ENCODE measurements at places on chromosomes 12 and 14.

GRCh38 chr12:83210933-83211332 lies 524.2 kb downstream of the TMTC2 start:
- no peak for DNase-seq

GRCh38 chr14:79745046-79745445 lies 466.3 kb downstream of the DIO2 start:
- no peak for DNase-seq

DNA sequence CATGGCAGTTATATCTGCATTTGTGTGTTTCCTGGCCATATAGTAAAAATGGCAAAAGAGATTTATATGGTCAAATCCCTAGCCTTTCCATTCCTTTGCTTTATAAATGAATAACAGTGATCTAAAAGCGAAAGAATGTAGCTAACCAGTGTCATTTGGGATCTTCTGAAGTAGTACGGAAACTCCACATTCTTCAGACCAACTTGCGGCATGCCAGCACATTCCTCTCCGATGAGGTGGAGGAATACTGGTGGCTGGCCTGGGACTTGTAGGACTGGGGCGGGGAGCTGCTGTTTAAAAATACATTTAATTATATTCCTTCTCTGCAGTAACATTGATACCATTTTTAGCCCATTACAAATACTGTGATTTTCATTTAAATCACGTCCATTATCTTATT lies 85.3 kb downstream of the SAMD4A start:
- no peak for DNase-seq

DNA sequence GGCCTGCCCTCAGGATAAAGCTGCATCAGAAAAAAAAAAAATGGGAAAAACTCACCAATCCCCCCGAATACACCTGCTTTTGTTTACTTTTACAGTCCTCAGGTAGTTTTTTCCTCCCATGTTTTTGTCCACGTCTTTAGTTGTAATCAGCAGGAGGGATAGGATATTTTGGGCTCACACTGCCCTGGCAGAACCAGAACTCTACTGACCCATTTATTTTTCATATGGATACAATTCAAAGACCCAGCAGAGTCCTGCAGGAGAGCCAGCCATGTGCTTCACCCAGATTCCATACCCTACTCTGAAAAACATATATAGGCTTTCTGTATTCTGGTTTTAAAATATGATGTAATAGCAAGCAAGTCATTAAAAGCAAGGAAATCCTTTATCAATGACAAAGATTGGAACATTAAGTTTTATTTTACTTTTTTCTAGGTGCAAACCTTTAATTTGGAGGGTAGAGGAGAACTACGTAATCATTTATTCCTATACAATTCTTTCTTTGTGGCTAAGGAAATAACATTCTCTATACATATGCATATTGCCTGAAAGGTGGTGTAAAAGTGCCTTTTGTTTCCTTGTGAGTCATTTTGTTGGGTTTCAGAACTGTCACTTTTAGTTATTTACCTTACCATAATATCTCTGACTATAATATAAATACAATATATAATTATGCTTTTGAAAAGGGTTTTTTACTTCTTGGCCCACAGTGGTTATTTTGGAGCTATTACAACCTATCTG lies 19.1 kb downstream of the DACT1 start:
- DNase-seq, result no peak

GRCh38 chr14:103127861-103128598 lies 4.8 kb downstream of the TNFAIP2 start:
- DNase-seq, result no peak

DNA sequence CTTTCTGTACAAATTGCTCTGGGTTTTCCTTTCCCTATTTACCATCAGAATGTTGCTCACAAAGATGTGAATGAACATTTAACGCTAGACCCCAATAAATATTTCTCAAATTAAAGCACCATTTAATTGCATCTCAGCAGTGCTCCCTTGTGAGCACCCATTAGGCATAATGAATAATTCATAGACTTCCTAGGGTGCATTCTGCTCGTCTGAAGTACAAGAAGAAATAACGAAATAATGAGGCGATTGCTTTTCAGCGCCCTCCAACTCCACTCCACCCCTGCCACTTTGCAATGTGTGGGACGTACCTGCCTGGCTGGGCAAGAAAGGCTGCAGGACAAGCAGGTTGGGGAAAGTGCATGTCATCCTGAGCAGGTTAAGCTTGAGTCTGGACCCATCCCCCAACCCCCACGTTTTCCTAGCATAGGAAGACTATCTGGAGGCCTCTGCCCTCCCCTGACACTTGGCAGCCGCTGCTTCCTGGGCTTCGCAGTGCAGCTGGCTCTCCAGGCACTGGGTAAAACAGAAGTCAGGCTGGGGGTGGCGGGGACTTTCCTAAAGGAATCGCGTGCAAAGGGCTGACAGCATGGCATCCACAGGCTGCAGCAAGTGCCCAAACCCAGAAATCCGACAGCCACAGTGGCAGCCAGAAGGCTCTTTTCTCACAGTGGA lies 253.7 kb downstream of the DUSP6 start:
- no peak for DNase-seq

- DNase-seq, result no peak
These were observed 25.9 kb upstream of the OR4E1 start for GRCh38 chr14:21699551-21699950.

DNA sequence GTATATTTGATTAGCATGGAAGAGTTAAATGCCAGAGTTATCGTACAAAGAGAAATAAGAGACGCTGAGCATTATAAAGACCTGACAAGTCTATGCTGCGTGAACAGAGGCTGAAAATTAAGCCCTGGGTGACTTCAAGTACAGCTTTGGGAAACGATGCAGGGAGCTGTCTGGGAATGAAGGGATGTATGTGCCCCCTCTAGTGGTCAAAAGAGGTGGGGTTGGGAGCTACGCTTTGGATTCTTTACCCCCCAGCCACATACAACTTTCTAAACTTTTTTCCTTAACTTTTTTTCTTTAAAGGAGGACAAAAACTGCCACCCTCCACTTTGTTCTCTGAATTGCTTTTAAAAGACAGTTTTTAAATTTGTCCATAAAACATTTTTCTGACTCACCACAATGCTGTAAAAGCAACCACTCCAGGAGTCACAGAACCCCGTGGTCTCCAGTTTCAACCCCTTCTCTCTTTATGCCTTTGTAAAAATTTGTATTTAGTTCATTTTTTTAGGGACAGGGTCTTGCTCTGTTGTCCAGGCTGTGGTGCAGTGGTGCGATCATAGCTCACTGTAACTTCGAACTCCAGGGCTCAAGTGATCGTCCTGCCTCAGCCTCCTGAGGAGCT lies 59.4 kb downstream of the ZNF664 start:
- DNase-seq, result peak; percentile 22

GRCh38 chr12:15787778-15788177 lies 1.4 kb downstream of the EPS8 start:
- no peak for DNase-seq

- peak; percentile 99 for DNase-seq
These were observed 103.5 kb upstream of the BCAT1 start for GRCh38 chr12:25052196-25052913.

- no peak for DNase-seq
These were observed 77.9 kb downstream of the TMEM30B start for GRCh38 chr14:61203081-61203753.

DNA sequence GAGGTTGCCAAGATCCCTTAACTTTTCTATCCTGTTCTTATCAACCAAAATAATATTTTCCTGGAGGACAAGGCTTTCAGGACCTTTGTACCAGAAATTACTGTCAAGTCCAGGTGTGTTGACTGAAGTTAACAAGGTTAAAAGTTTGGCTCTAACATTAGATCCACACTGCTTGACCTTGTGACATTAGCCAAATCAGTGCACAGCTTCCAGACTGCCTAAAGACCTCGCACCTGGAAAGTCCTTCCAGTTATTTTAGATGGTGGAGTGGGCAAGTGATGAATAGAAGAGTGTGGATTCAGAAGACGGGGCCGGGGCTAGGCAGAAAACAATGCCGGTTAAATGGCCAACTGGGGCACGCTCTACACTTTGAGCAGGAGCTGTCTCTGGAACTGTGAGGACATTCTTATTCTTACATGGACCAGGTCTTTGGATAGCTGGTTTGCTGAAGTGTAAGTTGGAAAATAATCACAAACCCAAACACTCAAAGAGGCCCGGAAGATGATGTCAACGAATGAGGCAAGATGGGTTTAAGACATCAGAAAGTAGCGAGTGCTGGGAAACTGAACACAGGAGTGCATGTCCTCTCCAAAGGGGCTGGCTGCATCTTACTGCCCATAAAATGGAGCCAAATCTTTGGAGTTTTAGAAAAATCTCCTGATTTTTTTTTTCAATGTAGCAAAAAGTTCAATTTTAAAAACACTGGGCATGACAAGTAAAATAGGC lies 56.3 kb downstream of the NIN start:
- DNase-seq, result no peak

DNA sequence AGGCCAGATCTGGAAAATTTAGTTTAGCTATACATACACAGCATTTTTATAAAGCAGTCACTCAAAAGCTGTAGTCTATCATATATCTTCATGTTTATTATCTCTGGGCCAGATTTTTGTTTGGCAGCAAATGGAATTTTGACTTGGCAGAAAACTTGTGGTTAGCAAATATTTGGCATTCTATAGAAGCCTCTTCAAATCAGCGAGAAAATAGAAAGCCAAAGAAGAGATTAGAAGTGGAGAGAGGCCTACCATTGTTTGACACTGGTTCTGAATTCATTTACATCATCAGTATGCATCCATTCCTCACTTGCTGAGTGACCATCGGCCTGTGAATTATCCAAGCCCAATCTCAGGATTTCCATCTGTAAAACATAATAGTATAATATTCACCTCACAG lies 1077.6 kb downstream of the GALC start:
- no peak for DNase-seq

DNA sequence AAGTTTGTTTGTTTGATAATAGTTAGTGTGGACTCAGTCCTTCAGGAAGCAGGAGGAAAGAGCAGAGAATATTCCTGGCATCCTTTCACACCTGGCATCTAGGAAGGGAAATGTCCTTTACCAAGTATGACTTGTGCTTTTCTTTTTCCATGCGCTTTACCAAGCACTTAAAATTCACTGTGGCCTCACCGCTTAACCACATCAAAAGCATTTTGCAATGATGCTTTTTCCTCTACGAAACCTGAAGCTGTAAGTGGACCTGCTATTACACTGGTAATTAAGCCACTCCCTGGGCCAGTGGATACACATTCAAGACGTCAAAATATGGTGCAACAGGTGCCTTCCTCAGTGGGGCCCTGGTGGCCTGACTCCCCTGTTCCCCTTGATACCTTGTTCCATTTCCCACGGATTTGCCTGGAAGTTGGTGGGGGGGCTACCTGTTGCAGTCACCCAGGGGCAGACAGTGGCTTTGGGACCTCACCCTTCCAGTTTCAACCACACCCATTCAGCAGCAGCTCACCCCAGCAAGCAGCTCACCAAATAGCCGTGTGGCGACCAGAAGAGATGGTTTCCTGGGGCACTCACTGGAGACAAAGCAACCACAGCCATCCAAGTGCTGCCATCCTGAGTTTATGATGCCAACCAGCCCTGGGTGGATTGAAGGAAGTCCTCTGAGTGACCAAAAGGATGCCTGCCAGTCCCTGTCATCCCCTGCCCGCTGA lies 14.2 kb upstream of the FZD10 start:
- DNase-seq, result no peak

GRCh38 chr12:7929083-7929792 lies 6.7 kb downstream of the SLC2A3 start:
- DNase-seq, result no peak

DNA sequence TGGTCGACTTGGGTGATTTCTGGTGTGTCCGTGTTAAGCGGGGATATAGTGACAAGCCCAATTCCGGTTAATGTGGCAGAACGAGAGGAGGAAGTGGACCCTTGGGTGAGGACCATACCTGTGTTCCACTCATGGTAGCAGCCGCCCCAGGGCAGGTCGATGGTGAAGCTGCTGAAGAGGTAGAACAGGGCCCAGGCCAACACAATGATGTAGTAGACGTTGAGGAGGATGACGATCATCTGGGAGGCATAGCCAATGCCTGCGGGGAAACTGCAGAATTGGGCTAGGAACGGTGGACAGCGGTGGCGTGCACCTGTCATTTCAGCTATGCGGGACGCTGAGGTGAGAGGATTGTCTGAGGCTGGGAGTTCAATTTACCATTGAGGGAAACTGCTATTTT lies 20.1 kb downstream of the SLC6A13 start:
- DNase-seq, result no peak

- no peak for DNase-seq
These were observed 223.2 kb downstream of the ADGRD1 start for GRCh38 chr12:131176926-131177325.

DNA sequence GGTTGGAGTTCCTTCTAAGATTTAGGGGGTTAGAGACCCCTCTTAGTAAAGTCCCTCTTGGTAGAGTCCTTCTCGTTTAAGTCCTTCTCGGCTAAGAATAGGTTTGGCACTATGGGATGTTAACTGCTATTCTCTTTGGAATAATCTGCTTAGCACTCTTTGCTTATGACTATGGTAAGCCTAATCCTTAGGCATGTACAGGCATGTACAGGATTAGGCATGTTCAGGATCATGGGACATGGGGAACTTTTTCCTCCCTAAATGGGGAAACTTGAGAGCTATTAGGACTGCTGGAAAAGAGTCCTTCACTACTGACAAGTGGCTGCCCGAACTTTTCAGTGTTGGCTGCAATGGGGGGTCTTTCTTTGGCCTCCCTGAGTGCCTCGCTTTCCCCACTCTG lies 193.3 kb downstream of the TMEM117 start:
- no peak for DNase-seq

- peak; percentile 4 for DNase-seq
These were observed 25.5 kb downstream of the NKX2-8 start for GRCh38 chr14:36556811-36557433.

- no peak for DNase-seq
These were observed 34.7 kb upstream of the PPM1H start for GRCh38 chr12:62969695-62970094.

GRCh38 chr14:96582995-96583394 lies 80.8 kb downstream of the PAPOLA start:
- DNase-seq, result no peak

GRCh38 chr12:120194534-120195395 lies at the start of gene GCN1:
GCN1 (minus strand) TSS chr12:120194715; CDS start chr12:120194697, 18 bp downstream.
- peak; percentile 79 for DNase-seq
